ENCODE measurements at places on chromosomes 3 and 15.

- no peak for DNase-seq
Observed at GRCh38 chr15:33810806-33811205, 157.5 kb upstream of the CHRM5 start.

GRCh38 chr3:43028001-43028400 is 48.9 kb downstream of the GASK1A start:
- DNase-seq, result no peak

DNA sequence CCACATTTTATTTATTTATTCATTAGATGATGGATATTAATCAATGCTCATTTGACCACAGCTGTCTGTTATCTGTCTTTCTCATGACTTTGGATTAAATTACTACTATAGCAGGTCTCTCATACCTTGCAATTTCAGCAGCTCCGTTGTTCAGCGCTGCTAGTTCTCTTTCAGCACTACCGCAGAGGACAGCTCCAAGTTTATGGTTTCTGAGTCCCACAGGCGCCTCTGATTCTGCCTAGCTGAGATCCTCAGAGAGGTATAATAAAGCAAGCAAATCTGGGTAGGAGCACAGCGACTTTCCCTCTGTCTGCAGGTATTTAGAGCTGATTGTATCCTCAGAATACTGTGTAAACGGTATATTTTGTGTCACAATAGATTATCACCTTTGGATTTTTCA is 204.9 kb downstream of the CNTN4 start:
- DNase-seq, result no peak

DNA sequence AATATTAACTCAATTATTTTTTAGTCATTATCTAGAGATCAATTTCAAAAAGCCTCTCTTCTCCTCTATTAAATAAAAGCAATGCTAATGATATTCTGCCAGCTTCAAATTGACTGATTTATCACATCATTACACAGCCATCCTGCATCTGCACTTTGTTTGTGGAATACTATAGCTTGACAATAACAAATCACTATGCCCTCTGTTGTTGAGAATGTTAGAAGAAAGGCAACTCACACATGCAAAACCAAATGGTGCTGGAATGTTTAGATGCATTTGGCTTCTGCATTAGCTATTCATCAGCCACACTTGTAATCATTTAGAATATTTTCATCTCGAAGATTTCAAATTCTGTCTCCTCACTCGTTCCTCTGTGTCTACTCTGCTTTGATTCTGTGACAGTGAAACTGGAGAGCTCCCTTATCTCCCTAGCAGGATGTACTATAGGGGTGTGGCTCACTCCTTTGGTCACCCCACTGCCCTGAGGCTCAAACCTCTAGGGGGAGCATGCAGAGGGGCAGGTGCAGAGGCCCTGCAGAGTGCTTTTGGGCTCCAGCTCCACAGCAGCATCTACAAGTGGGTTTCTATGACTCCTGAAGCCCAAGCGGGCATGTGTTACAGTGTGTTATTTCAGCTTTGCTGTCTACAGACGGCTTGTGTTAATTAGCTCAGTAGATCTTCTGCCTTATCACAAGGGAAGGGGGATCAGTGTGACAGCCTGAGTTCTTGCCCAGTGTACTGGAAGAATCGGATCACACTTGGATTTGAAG is 454.1 kb upstream of the BCHE start:
- DNase-seq, result no peak

DNA sequence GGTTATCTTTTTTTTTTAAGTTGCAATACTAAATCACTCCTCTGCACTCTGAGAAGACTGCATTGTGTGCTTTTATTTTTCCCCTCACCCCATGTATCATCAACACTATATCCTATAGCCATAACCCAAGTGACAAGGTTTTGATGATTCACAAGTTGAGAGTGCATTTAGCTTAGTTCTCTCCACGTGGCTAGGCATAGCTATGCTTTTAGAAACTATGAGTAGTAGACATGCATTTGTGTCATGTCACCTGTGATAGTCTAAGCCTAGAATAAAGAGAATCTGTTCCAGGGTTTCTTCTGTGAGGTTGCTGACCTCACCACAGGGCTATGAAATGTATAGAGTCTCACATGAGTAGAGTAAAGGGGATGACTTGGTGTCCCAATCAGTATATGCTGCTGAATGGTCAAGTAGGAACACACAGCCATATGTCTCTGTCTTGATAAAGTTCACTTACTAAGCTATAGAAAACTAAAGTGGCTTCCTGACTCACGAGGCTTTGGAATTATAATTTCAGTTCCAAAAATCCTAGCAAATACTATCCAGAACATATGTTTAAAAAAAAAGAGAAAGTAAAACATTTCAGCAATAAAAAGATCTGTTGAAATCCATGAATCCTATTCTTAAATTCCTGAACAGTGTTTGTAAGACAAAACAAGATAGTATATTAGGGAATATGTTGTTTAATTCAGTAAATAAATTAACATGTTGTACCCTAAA is 206.3 kb downstream of the LSAMP start:
- DNase-seq, result no peak

DNA sequence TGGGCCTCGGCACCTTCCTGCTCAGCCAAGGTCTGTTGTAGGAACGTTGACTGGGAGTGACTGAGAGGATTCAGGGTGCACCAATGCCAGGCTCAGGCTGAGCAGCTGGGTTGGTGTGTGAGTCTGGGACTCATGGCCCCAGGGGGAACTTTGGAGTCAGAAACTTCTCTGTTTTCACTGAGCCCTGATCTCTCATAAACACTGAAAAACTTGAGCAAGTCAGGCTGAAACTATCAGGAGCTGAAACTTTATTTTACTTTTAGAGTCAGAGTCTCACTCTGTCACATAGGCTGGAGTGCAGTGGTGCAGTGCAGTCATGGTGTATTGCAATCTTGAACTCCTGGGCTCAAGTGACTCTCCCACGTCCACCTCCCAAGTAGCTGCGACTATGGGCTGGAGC is 3.0 kb downstream of the TRAK1 start:
- DNase-seq, result no peak

- DNase-seq, result no peak
Observed at GRCh38 chr15:70588613-70589012, 174.7 kb downstream of the UACA start.

All from NCI-H345 (cell line).